ENCODE measurements at places on chromosomes 5 and 9.

- no peak for DNase-seq
These were observed 135.7 kb downstream of the ADAMTS2 start for GRCh38 chr5:179209359-179210150.

- DNase-seq = no peak
These were observed 58.0 kb downstream of the SLC22A5 start for GRCh38 chr5:132427281-132428146.

- no peak for DNase-seq
These were observed 74.5 kb downstream of the SH3TC2 start for GRCh38 chr5:148988328-148988727.

GRCh38 chr5:167952278-167952995 lies 339.0 kb upstream of the WWC1 start:
- DNase-seq = no peak

DNA sequence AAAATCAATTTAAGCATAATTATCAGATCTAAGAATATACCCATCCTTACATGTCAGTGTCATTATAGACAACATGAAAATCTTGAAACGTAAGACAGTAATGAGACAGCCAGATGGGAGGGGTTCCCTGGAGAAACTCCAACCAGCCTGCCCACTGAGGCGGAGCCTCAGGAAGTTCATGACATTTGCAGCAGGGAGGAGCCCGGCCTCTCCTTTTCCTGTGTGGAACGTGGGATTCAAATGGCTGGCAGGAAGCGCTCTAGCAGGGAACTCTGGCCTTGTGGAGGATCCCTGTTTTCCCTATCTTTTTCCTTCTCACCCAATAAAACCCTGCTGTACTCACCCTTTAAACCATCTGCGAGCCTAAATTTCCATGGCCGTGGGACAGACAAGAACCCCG lies 176.6 kb upstream of the KCNN2 start:
- no peak for DNase-seq

Measured in aorta (tissue), 5 donors.